Heart right ventricle (tissue), 16 donors: ENCODE measurements at places on chromosomes 12 and 14.

GRCh38 chr12:14239350-14239934 lies 126.0 kb upstream of the ATF7IP start:
- H3K4me3 ChIP-seq: peak overlapping the region; percentile 5
- peak overlapping the region; percentile 63 for H3K27ac ChIP-seq
- H3K27me3 ChIP-seq: no peaks in the 10 kb centered on the region
- no peaks in the 10 kb centered on the region for H3K36me3 ChIP-seq

DNA sequence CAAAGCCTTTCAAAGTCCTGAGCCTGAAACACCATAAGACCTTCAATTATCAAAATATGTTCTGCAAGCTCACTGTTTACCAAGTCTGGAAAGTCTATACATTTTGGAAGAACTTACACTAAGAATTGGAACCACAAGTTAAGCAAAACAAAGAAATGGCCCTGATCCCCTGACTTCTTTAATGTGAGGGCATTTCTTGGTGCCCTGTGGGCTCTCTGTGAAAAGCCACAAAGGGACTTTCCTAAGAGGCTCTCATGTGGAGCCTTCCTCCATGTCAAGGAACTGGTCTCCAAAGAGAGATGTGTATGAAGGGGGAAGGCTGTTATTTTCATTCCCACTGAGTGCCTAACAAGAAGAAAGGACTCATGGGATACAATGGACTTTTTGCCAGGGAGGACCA lies 13.5 kb upstream of the MYH6 start:
- no peaks in the 10 kb centered on the region for H3K4me1 ChIP-seq
- DNase-seq: no peak
- H3K4me3 ChIP-seq: peak overlapping the region; percentile 11
- H3K27me3 ChIP-seq: no peaks in the 10 kb centered on the region
- H3K27ac ChIP-seq: peak overlapping the region; percentile 43

GRCh38 chr14:60184146-60184904 lies 19.1 kb upstream of the DHRS7 start:
- peaks cover 9% of the 10 kb centered on the region for H3K4me1 ChIP-seq
- DNase-seq: no peak
- peak overlapping the region; percentile 39 for H3K4me3 ChIP-seq
- H3K36me3 ChIP-seq: no peaks in the 10 kb centered on the region

DNA sequence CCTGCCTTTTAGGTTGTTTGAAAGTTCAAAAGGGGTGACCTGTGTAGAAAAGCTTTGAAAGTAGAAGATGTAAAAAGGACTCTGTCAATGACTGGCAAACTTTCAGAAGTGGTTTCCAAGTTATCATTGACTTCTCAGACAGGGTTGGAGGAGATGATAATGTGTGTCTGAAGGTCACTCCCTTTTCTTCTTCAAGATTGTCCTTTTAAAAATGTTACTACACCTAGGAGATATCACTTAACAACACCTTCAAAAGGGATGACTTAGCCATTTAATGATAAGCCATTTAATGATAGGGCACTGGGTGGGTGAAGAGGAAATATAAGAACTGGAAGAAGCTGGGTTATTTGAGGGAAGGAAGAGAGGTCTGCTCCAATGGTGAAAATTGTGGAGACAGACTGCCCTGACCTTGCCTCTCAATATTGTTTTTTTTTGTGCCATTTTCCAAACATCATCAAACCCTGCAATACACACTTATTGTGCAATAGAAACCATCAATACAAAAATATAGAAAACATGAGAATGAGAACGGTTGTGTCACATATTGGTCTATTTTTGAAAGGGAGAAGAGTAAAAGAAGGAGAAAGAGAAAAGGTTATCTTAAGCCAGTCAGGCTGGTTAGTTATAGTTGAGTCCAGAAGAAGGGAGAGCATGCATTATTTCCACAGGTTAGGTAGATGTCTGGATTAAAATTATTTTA lies 38.8 kb downstream of the BEST3 start:
- DNase-seq: no peak
- H3K4me3 ChIP-seq: no peak overlapping the region
- no peaks in the 10 kb centered on the region for H3K27me3 ChIP-seq
- H3K4me1 ChIP-seq: peaks cover 13% of the 10 kb centered on the region

GRCh38 chr12:69880571-69880970 lies 55.5 kb downstream of the MYRFL start:
- H3K4me1 ChIP-seq: peaks cover 4% of the 10 kb centered on the region
- no peak for DNase-seq
- H3K27ac ChIP-seq: no peak overlapping the region
- H3K36me3 ChIP-seq: no peaks in the 10 kb centered on the region
- no peak overlapping the region for H3K4me3 ChIP-seq
- no peaks in the 10 kb centered on the region for H3K27me3 ChIP-seq

- H3K4me3 ChIP-seq: peak within 1 kb of the TSS; percentile 73
- no peaks in the 10 kb centered on the region for H3K27me3 ChIP-seq
- peaks cover 11% of the 10 kb centered on the region for H3K4me1 ChIP-seq
- no peaks in the 10 kb centered on the region for H3K36me3 ChIP-seq
Measured at GRCh38 chr12:123972457-123973401, at the start of the genes CCDC92 and ZNF664. Gene CCDC92, minus strand, starts transcription at chr12:123972831. Its CDS starts 28,526 bp downstream, at chr12:123944305. Gene ZNF664, plus strand, starts transcription at chr12:123973215. Its CDS starts 38,930 bp downstream, at chr12:124012145.

DNA sequence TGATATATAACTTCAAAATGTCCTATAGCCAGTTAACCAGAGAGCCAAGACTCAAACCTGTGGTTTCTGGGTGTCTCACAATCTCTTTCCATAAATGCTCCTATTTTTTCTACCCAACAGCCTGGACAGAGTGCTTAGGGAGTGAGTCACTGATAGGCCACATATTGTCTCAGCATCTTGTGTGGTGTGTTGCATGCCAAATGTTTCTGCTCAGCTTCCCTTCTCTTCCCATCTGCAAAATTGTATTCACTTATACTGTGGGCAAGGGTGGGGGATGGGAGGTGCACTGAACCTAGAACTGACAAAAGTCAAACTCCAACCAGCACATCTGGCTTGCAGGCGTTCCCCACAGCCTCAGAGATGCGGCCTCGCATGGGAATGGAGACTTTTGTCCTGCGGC lies 123.3 kb downstream of the KCNA5 start:
- no peaks in the 10 kb centered on the region for H3K36me3 ChIP-seq
- H3K4me3 ChIP-seq: no peak overlapping the region
- H3K4me1 ChIP-seq: no peaks in the 10 kb centered on the region
- H3K27ac ChIP-seq: no peak overlapping the region
- no peak for DNase-seq
- H3K27me3 ChIP-seq: peaks cover 6% of the 10 kb centered on the region

DNA sequence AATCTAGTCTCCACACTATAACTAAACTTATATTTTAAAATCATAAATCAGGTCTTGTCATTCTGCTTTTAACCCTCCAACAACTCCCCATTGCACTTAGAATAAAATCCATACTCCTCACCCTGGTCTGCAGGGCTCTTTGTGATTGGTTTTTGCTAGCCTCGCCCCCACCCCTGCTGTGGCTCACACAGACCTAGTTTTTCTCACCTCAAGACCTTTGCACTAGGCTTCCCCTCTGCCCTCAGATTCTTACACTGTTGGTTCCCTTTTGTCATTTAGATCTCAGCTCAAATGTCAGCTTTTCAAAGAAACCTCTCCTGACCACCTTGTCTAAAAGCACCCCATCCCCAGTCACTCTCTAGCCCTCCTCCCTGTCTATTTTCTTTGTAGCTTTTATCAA lies 10.7 kb upstream of the LHX5 start:
- peaks cover 87% of the 10 kb centered on the region for H3K27me3 ChIP-seq
- no peak overlapping the region for H3K27ac ChIP-seq
- H3K4me3 ChIP-seq: no peak overlapping the region
- no peaks in the 10 kb centered on the region for H3K36me3 ChIP-seq

DNA sequence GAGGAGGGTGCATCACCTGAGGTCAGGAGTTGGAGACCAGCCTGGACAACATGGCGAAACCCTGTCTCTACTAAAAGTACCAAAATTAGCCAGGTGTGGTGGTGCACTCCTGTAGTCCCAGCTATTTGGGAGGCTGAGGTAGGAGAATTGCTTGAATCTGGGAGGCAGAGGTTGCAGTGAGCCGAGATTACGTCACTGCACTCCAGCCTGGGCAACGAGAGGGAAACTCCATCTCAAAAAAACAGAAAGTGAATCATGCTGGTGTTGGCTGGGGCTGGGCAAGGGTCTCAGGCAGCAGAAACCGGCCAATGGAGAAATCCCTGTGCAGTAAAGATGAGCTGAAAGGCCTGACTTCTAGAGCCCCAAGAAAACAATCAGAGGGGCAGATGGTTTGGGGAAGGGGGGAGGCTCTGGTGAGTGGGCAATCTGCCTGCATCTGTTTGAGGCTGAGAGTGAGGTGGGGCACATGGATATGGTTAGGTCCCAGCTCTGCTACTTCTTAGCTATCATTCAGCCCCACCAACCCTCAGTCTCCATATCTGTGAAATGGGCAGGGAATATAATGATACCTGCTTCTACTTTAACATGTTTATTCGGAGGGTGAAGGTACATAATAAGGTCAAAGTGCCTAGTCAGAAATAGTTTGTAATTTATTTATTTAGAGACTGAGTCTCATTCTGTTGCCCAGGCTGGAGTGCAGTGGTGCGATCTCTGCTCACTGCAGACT lies 21.3 kb upstream of the COX6A1 start:
- H3K36me3 ChIP-seq: no peaks in the 10 kb centered on the region
- H3K27ac ChIP-seq: no peak overlapping the region
- no peak for DNase-seq
- no peak overlapping the region for H3K4me3 ChIP-seq
